Heart left ventricle (tissue), 16 donors: ENCODE measurements at places on chromosomes 12 and 14.

- DNase-seq: no peak
Measured at GRCh38 chr12:52952076-52952801, 3.3 kb downstream of the KRT18 start.

DNA sequence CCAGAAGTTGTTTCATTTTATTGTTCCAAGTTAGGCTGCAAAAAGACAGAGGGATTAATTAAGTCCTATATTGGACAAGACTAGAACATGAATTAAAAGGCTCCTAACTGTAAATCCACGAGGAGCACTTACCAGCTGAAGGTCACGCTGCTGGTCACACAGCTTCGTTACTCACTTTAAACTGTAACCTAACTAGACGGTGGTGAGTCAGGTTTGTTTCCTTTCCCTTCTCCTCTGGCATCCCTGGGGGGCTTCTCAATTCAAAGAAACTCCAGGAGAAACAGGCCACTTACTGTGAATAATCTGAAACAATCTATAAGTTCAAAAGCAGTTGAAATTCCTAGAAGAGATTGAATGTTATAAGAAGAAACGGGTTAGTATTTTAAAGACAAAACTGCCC is 331.4 kb downstream of the BCAT1 start:
- DNase-seq: no peak

DNA sequence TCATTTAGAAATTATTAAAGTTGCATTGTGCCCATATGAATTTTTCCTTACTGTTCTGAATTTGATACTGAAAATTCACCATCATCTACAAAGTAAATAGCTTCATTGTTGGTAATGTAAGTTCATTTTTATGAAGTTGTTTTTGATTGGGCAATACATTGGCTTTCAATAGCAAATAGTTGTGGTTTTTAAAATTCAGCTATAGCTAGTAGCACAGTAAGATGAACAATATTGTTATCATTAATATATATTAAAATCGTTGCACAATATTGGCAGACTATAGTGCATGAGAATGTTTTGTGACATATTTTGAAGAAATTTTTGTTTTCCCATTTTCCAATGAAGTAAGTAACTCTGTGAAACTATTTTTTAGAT is 575.0 kb downstream of the PRKD1 start:
- DNase-seq: no peak

- no peak for DNase-seq
Measured at GRCh38 chr14:55279384-55279783, 8.2 kb downstream of the FBXO34 start.

GRCh38 chr14:34646570-34647255 is 16.8 kb upstream of the SNX6 start:
- DNase-seq: no peak
